Mammary epithelial cell (primary cell): ENCODE measurements at places on chromosomes 6 and 20. TPM values are rescaled to one million over a fixed set of nuclear protein-coding genes. Genes with fewer than 3 reads are reported as not detected.
A peak's percentile ranks its signal among the peaks of the same experiment; 100 is the strongest.

DNA sequence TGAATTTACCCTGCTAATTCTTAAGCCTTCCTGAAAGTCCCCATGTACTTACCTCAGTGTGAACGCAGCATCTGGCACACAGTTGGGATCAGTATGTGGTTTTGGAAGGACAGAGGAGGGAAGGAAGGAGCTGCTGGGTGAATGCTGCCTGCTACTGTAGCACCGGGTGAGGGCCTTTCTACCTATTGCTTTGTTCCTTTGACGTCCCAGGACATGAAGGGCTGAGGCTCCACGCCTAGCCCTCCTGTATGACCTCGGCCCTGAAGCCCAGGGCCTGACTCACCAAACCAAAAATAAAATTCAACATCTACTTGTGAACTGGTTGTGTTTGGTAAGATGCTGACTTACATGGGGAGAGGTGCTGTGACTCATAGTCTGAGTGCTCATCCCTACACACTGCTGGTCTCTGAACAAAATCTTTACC, 51.1 kb downstream of the ARID1B start:
- DNase-seq, result peak; percentile 93

- DNase-seq, result no peak
Measured at GRCh38 chr6:132872923-132873322, 58.6 kb downstream of the RPS12 start.

DNA sequence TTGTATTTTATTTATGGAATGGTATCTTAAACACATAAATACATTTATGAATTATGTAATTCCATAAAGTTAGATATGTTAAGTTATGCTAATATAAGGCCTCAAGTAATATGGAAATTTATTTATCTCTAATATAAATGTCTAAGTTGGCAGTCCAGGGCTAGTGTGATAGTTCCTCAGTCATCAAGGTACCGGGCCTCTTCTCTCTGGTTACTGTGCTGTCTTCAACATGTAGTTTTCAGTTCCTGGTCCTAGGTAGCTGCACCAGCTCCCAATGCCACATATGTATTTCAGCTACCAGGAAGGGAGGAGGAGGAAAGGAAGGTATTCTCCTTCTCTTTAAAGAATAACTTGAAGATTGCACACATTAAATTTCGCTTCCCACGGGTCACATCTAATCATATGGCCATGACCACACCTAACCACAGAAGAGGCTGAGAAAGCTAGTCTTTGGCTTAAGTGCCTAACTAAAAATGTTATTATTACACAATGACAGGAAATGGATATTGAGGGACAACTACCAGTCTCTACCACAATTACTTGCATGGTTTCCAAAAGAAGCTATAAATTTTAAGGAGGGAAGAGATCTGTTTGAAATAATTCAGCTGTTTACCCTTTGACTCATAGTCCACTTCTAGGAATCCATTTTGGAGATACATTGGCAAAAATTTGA, 68.6 kb downstream of the BCKDHB start:
- DNase-seq, result no peak

DNA sequence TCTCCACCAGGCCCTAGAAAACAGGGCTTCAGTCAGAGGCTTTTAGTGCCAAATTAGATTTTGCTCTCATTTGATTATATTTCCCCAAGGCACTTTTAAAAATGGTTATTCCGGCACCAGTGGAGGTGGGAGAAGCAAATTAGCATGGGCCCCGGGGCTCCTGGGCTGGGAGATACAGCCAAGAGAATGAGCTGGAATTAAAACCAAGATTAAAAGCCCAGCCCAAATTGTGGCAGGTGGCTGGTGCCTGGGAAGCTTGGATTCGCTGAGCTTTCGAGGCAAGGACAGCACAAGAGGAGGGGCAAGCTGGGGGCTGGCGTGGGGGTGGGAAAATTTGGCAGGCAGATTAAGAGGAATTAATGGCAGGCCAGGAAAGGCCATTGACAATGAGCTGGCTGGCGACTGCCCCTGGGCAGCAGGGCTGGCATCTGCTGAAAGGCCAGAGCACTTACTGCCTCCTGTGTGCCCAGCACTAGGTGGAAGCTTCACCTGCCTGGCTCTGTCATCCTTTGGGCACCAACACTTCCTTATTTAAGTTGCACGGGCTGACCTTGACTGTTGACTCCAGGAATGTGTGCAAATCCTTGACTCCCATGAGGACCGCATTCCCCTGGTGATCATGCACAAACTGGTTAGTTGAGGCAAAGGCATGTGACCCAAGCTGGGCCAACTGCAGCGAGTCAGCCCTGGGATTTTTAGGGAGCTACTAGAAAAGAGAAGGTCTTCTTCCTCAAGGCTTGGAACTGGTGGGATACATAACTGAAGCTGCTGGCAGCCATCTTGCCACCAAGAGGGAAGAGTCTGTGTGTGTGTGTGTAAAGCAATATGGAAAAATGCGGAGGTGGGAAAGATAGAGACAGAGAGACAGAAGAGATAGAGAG, 76.1 kb downstream of the SULF2 start:
- no peak for DNase-seq

Gene MAP7
- 38.2 TPM for total RNA-seq

DNA sequence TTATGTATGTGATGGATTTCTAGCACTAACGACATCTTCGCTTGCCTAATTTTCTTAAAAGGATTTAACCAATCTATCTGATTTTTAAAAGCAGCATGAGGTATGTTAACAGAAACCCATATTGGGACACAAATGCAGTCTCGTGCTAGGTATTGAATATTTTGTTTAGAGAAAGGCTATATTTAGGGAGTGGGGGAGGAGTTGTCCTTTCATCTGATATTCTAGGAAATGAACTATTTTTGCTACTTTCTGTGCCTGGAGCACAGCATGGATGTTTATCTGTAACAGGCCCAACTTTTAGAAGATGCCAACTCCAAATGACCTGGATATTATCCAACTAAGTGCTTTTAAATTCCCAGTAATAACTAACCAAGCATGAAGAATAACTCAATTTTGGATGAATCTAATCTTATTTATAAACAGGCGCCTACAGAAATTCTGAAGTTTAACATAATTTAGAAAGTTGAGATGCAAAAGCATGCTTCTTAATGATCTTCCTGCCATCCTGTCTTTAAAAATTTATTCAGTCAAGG, 317.1 kb upstream of the CHD6 start:
- no peak for DNase-seq

DNA sequence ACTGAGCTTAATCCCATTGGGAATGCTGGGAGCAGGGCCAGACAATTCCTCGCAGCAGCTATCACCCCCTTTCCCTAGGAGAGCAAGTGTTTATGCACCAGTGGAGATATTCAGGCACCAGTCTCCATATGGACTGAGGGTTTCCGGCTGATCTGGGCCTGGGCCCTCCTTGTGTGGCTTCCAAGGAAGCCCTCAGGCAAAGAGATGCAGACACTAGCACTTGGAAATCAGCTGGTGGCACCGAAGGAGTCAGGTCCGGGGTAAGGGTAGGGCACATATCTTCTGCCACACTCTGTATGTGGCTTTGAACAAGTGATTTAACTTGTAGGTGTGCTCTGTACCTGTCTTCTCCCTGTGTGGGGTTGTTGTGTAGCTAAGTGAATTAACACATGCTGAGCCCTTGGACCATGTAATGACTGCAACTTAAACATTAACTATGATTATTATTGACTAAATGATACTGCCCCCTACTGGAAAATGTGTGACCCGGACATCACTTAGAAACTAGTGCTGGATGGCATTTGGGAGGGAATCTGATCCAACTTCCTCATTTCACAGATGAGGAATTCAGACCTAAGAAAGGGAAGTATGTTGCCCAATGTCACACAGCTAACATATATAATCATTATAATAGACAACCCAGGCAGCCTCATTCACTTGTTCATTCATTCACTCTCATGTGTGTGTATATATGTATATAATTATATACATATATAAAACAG, 19.3 kb upstream of the WFDC2 start:
- DNase-seq, result peak; percentile 27

Gene TBC1D22B
- total RNA-seq, result 9.3 TPM

GRCh38 chr6:52566201-52566600, 10.7 kb downstream of the TRAM2 start:
- DNase-seq, result no peak
